ENCODE measurements at places on chromosomes 11 and 22. TPM values are rescaled to one million over a fixed set of nuclear protein-coding genes. Genes with fewer than 3 reads are reported as not detected.

The C11orf91 gene
- total RNA-seq: not detected

The DDI1 gene
- not detected for total RNA-seq

The CARD18 gene
- 0.63 TPM for total RNA-seq

The C11orf97 gene
- not detected for total RNA-seq

The OR10A2 gene
- not detected for total RNA-seq

The OR52H1 gene
- total RNA-seq: not detected

DNA sequence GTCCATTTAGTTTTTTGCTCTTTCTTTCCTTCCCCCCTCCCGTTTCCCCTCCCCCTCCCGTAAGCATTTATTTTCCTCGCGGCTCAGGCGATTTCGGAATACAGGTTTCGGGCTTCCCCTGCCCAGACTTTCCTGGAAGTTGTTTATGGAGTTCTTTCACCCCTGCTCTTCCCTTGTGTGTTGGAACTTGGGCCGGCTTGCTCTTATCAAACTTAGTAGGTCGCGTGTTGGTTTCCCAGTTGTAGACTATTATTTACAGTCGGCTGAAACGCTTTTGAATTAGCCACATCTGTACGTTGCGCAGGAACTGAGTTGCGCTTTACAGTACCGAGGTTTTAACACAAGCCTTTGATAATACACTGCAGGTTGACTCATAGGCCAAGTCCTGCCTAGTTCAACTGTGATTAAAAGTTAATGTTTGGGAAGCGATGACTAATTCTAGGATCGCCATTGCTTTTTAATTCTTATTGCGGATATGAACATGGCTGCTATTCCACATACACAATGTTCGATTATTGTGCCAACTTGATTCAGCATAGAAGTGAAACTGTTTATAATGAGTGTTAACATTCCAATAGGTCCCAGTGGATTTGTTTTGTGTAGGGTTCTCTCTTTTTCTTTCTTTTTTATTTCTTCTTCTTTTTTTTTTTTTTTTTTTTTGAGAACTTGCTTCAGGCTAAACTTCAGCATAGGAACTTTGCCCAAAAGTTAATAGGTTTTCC, 1.7 kb downstream of the YAP1 start:
- H3K27me3 ChIP-seq: no peaks in the 10 kb centered on the region
- peak overlapping the region; percentile 94 for H3K4me3 ChIP-seq
- peaks cover 69% of the 10 kb centered on the region for H3K4me1 ChIP-seq
- DNase-seq: no peak
- H3K36me3 ChIP-seq: peaks cover 10% of the 10 kb centered on the region
- peak overlapping the region; percentile 99 for H3K27ac ChIP-seq

- H3K36me3 ChIP-seq: peaks cover 18% of the 10 kb centered on the region
- H3K27me3 ChIP-seq: no peaks in the 10 kb centered on the region
- H3K4me3 ChIP-seq: peak overlapping the region; percentile 79
- peaks cover 91% of the 10 kb centered on the region for H3K4me1 ChIP-seq
- no peak for DNase-seq
- peak overlapping the region; percentile 99 for H3K27ac ChIP-seq
Measured at GRCh38 chr11:65556470-65557279, 1.5 kb downstream of the LTBP3 start.

DNA sequence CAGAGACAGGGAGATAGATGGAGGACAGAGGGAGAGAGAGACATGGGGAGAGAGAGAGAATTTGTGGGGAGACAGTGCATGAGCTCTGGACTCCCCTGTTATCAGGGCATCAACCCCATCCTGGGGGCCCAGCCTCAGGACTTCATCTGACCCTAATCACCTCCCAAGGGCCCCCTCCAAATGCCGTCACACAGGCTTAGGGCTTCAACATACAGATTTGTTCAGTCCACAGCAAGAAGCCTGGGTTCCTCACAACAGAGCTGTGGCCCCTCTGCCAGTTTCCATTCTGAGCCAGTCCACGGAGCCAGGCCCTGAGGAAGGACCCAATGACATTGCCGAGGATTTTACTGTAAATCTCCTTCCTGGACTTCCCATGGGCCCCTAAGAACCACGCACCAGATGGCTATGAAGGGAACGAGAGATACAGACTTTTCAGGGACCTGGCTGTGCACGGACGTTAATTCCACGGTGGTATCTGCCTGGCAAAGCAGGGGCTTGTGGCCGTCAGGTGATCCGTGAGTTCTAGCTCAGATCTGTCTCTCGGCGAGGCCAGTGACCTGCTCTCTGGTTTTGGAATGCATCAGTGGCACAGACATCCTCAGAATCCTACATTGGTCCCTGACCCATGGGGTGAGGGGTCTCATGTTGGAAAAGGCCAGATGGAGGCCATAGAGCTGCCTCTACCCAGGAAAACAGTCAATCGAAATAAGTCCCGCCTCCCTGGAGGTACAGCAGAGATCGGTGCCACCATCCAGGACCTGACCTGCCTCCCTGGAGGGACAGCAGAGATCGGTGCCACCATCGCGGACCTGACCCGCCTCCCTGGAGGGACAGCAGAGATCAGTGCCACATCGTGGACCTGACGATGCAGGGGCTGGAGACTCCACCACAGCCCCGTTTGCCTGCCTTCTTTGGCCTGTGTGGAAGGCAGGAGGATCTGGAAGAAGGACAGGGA, 8.7 kb upstream of the B4GALNT4 start:
- peaks cover 50% of the 10 kb centered on the region for H3K27me3 ChIP-seq
- no peak overlapping the region for H3K4me3 ChIP-seq
- no peak for DNase-seq

GRCh38 chr11:112166562-112166961, 610 bp upstream of the TEX12 start:
- no peak for DNase-seq
- H3K27ac ChIP-seq: no peak overlapping the region
- no peaks in the 10 kb centered on the region for H3K27me3 ChIP-seq
- no peaks in the 10 kb centered on the region for H3K36me3 ChIP-seq
- H3K4me3 ChIP-seq: no peak overlapping the region
- no peaks in the 10 kb centered on the region for H3K4me1 ChIP-seq
